ENCODE measurements at places on chromosomes 4 and X. TPM values are rescaled to one million over a fixed set of nuclear protein-coding genes. Genes with fewer than 3 reads are reported as not detected.

Gene ZIC3
- polyA plus RNA-seq = not detected

DNA sequence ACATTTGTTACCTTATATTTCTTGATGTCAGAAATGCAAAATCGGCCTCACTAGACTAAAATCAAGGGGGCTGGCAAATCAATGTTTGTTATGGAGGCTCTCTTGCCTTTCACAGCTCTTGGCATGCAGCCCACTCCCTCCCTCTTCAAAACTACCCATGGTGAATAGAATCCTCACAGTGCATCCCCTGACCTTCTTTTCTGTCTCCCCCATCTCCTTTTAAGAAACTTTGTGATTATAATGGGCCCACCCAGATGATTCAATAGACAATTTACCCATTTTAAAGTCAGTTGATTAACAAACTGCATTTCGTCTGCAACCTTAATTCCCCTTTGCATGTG lies 184.0 kb downstream of the PCDH7 start:
- DNase-seq = no peak

Gene SPIN2A
- 1.9 TPM for polyA plus RNA-seq

DNA sequence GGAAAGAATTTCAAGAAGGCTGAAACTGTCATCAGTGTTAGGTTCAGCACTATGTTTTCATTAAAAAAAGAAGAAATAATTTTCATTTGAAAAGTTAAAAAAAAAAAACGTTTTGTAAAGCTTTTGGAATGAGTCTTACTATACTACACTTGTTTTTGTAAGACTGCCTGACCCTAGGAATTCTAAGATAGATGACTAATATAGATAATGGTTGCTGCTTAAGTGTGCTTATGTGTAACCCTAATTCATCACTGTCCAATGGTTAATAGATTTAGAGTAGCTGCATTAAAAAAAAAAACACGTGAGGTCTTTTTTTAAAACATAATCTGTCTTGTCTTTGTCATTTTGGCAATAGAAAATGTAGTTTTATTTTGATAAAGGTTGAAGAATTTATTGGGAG lies 323.2 kb downstream of the IL1RAPL1 start:
- no peak for DNase-seq

- peak; percentile 71 for DNase-seq
Measured at GRCh38 chrX:155334486-155335336, at the start of gene CLIC2. Gene CLIC2 (minus strand): TSS chrX:155334614. CDS start chrX:155334427, 187 bp downstream.

DNA sequence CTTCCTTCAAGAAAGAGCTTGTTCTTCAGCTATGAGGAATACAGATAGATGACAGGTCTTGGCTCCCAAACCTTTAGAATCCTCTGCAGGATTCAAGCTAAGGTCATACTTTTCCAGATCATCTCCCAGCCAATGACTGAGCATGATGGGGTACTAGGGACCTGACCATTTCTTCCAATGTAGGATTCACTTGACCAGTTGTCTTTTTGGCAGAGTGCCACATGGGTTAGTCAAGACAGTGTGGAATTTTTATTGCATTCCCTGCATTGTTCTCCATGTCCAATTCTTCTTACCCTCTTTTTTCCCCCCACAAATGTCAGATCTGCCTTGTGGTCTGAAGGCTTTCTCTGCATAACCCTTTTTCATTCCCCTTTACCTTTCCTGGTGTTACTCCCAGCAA lies 99.5 kb downstream of the CCSER1 start:
- DNase-seq = no peak

DNA sequence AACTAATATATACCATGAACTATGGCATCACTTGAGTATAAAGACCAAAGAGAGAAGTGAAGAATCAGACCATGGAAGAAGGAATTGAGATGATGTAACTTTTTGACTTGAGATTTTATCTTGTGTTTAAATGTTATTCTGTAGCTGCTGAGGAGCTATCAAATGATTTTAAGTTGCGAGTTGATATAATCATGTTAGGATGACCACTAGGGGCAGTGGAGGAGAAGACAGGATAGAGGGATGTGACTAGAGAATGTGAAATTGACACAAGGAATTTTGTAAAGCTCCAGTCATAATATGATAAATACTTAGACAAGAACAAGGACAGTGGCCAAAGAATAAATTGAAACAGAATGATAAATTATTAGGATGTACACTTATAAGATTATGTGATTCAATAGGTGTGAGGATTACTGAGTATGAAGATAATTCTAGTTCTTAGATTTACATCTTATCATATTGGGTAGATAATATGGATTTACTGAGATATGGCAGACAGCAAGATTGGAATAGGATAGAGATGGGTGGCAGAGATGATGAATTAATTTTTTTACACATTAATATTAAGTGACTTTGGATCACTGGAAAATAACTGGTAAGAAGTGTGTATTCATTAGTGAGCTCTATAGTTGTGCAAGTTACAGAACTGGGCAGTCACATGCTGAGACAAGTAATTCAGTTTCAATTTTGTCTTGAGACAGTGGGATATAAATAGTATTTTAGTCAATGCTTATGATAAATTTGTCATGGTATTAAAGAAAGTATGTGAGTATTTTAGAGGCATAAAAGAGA lies 816.0 kb upstream of the PCDH10 start:
- no peak for DNase-seq
